DND-41 (cell line): ENCODE measurements at places on chromosomes 12 and 14.

DNA sequence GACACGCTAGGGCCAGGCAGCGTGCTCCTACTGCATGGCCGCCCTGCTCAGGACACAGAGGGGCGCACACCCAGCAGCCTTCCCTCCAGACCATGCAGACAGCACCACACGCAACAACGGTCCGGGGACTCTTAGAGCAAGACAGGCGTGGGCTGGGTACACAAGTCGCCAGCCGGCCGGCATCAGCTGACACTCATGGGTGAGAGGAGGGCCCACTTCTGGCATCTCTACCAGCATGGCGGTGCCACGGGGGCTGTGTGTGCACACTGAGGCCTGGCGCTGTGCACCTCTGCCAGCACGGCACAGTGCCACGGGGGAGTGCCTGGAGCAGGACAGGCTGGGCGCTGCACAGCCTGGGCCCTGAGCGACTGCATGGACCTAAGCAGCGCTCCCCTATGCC is 6.7 kb upstream of the BTBD6 start:
- H3K27ac ChIP-seq = no peak overlapping the region
- H3K36me3 ChIP-seq = peaks cover 34% of the 10 kb centered on the region
- H3K4me3 ChIP-seq = no peak overlapping the region
- DNase-seq = no peak
- no peaks in the 10 kb centered on the region for H3K27me3 ChIP-seq

DNA sequence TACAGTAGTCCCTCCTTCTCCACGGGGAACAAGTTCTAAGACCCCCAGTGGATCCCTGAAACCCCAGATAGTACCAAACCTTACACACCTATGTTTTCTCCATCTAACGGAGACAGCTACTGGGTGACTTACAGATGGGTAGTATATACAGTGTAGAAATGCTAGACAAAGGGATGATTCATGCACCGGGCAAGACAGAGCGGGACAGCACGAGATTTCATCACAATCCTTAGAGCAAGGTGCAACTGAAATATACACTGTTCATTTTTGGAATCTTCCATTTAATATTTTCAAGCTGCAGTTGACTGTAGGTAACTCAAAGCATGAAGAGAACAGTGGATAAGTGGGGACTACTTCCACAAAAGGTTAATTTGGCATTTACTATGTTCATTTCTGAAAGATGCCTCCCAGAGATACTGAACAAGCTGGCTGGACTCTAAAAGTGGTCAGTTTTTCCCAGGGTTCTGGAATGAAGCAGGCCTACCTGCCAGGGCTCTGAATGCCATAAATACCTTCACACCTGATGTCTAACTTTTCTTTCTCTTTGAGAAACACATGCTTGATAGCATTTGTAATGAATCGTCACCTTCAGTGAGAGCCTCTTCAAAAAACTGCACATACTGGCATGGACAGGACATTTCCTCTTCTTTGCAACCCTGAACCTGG is 127.7 kb upstream of the FOXN3 start:
- no peak overlapping the region for H3K4me3 ChIP-seq
- DNase-seq = no peak
- H3K27ac ChIP-seq = no peak overlapping the region
- peaks cover 5% of the 10 kb centered on the region; the same call in 1 of the 2 replicates for H3K36me3 ChIP-seq
- H3K4me1 ChIP-seq = no peaks in the 10 kb centered on the region

DNA sequence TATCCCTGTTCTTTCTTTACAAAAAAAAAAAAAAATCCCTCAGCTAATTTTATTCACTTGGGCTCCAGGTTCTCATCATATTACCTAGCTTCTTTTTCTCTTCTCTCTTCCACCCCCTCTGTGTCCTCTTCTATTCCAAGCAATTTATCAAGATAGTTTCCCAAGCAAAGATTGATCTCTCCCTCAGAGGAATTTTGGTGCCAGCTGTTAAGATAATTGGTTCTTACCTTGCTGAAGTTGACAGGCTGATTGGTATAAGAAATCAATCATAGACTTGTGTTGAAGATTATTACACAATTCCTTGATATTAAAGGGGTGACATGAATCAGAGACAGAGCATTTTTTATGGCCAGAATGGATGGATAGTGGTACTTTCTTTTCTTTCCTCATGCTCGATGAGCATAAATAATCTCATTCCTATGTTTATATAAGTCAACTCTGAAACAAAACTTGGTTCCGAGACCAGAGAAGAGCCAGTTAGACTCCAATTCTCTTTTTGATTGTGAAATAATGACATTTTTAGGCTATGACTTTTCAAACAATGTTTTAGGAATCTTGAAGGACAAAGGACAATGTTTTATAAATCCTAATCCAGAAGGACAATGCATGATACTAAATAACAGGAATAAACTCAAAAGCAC is 264.1 kb upstream of the PRKD1 start:
- H3K36me3 ChIP-seq = no peaks in the 10 kb centered on the region
- no peak overlapping the region for H3K27ac ChIP-seq
- no peaks in the 10 kb centered on the region for H3K27me3 ChIP-seq

DNA sequence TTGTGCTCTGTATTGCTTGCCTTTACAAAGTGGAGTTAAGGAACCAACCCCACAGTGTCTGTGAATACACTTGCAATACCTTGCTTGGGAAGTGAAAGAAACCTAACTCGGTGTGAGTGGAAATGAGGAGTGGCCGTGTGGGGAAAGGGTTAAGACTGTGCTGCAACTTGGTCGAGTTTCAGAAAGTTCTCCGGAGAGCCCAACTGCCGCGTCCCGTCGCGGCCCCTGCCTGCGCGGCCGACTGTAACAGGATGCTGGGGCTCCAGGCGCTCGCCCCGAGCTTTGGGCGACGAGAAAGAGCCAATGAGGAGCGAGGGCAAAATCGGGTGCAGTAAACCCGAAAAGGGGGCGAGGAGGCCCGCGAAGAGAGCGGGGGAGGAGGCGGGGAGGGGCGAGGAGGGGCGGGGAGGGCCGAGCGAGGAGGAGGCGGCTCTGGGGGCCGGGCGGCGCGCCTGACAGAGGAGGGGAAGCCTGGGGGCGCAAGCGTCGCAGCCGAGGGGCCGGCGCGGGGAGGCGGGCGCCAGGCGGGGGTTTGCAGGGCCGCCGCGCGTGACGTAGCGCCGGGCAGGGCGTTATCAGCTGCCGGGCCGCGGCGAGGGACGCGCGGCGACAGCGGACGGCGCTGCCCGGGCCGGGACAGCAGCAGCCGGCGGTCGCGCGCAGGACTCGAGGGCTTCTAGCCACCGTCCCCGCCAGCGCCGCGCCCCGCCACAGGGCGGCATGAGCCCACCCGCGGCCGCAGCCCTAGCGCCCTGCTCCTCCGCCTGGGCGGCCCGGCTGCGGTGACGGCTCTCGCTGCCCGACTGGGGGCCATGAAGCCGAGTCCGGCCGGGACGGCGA is at the start of gene DACT1:
TSS of gene DACT1 (plus strand) at position 572 of the 840 bp plus-strand sequence. CDS start at position 813, 241 bp downstream.
- no peaks in the 10 kb centered on the region for H3K27me3 ChIP-seq
- H3K4me1 ChIP-seq = no peaks in the 10 kb centered on the region
- no peak within 1 kb of the TSS for H3K27ac ChIP-seq
- H3K4me3 ChIP-seq = no peak within 1 kb of the TSS
- no peak for DNase-seq

GRCh38 chr14:76386944-76387782 is 11.2 kb downstream of the ESRRB start:
- no peak overlapping the region for H3K27ac ChIP-seq
- H3K4me1 ChIP-seq = no peaks in the 10 kb centered on the region
- H3K36me3 ChIP-seq = no peaks in the 10 kb centered on the region

- H3K27me3 ChIP-seq = peaks cover 27% of the 10 kb centered on the region
- no peaks in the 10 kb centered on the region for H3K36me3 ChIP-seq
- H3K4me1 ChIP-seq = no peaks in the 10 kb centered on the region
- H3K4me3 ChIP-seq = no peak overlapping the region
- DNase-seq = no peak
Observed at GRCh38 chr12:54126696-54127537, 61.9 kb downstream of the SMUG1 start.

DNA sequence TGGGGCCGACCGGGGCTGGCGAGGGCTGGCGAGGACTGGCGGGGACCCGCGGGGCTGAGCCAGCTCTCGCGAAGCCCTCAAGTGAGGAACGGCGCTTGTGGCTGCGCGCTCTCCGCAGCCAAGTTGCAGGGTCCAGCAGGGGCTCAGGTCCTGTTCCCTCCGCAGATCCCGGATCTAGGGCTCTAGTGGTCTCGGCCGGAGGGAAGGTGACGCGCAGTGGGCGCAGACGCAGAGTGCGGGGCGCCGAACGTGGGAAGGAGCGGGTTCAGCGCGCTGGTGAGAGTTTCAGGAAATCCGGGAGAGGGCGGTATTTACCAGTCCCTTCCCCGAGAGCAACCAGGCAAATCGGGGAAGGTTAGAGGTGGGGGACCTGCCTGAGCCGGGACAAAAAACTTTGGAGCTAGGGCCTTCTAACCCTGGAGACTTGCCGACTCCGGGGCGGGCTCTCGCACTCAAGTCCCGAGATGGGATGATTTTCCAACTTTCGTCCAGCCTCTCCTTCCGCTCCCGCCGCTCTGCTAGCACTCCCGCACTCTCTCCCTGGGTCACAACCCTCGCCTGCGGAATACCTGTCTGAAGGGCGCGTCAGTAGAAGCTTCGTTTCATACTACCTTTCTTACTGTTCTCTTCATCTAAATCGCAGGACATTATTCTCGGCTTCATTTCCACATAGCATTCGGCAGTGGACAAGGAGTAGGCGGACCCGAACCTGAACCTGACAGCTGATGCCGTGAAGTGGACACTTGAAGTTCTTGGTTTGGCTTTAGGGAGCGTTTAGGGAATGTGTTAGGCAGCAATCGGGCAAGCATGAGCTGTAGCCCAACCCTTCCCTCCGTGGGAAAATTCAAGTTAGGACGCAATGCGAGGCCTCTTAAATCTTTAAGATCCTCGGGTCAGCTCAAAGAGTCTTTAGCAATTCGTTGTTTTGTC is 13.6 kb upstream of the PAX9 start:
- no peaks in the 10 kb centered on the region for H3K36me3 ChIP-seq
- no peak for DNase-seq
- H3K27me3 ChIP-seq = no peaks in the 10 kb centered on the region
- H3K4me3 ChIP-seq = no peak overlapping the region

GRCh38 chr12:10663869-10664268 is 10.0 kb downstream of the STYK1 start:
- DNase-seq = no peak
- H3K4me1 ChIP-seq = no peaks in the 10 kb centered on the region
- no peaks in the 10 kb centered on the region for H3K36me3 ChIP-seq
- peaks cover 9% of the 10 kb centered on the region for H3K27me3 ChIP-seq
- H3K27ac ChIP-seq = no peak overlapping the region
- H3K4me3 ChIP-seq = no peak overlapping the region

DNA sequence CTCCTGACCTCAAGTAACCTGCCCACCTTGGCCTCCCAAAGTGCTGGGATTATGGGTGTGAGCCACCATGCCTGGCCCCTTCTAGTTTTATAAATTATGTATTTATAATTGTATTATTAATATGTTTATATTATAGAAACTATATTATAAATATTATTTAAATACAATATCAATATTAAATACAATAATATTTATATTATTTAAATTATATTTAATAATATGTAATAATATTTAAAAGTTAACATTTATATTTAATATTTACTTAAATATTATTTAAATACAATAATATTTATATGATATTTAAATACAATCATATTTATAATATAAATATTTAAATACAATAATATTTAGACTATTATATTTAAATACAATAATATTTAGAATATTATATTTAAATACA is 20.0 kb downstream of the SDR9C7 start:
- H3K36me3 ChIP-seq = no peaks in the 10 kb centered on the region
- H3K4me1 ChIP-seq = no peaks in the 10 kb centered on the region
- DNase-seq = no peak
- no peaks in the 10 kb centered on the region for H3K27me3 ChIP-seq
- no peak overlapping the region for H3K4me3 ChIP-seq

DNA sequence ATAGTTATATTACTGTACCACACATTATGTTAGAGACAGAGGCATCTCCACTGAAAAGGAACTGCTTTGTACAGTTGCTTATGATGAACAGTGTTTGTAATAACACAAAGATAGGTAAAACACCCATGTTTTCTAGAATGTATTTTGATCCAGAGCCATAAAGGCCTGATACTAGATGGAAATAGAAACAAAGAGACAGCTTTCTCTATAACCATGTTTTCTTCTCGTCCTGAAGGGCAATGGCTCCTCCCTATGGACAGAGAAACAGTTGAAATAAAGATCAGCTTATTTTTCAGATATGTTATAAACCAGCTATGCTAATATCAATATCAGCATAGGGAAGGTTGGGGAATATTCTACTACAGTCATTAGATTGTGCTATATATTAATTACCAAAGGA is 109.2 kb downstream of the ATXN7L3B start:
- no peaks in the 10 kb centered on the region for H3K36me3 ChIP-seq
- H3K27me3 ChIP-seq = no peaks in the 10 kb centered on the region
- no peak for DNase-seq
- no peak overlapping the region for H3K27ac ChIP-seq
- H3K4me3 ChIP-seq = no peak overlapping the region

GRCh38 chr14:22002860-22003284 is 329.3 kb upstream of the OR4E1 start:
- no peaks in the 10 kb centered on the region for H3K4me1 ChIP-seq
- DNase-seq = peak; percentile 69
- H3K4me3 ChIP-seq = no peak overlapping the region
- no peak overlapping the region for H3K27ac ChIP-seq
- H3K27me3 ChIP-seq = peaks cover 15% of the 10 kb centered on the region

DNA sequence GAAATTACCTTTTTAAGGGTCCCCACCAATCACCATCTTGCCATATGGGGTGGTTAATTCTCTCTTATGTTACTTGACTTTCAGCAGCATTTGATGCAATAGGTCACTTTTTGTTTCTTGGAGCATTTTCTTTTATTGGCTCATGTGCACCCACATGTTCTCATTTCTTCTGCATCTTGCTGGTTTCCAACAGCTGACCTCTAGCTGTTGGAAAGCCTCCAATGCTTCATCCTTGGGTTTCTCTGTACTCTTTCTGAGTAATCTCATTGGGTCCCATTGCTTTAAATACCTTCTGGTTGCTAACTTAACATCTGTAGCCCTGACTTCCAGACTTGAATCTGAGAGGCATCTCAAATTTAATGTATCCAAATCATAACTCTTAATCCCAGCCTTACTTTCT is 116.8 kb downstream of the CRADD start:
- no peak for DNase-seq
- H3K27me3 ChIP-seq = no peaks in the 10 kb centered on the region
- H3K4me3 ChIP-seq = no peak overlapping the region
- no peak overlapping the region for H3K27ac ChIP-seq

- no peaks in the 10 kb centered on the region for H3K27me3 ChIP-seq
- H3K36me3 ChIP-seq = peaks cover 30% of the 10 kb centered on the region
- no peaks in the 10 kb centered on the region for H3K4me1 ChIP-seq
- H3K27ac ChIP-seq = no peak overlapping the region
Observed at GRCh38 chr12:53552361-53553327, 45.4 kb upstream of the NPFF start.

GRCh38 chr12:110726028-110726427 is 16.7 kb downstream of the PPP1CC start:
- no peak overlapping the region for H3K27ac ChIP-seq
- H3K27me3 ChIP-seq = no peaks in the 10 kb centered on the region
- no peak for DNase-seq
- no peaks in the 10 kb centered on the region for H3K4me1 ChIP-seq

- no peak overlapping the region for H3K27ac ChIP-seq
- no peaks in the 10 kb centered on the region for H3K4me1 ChIP-seq
- H3K36me3 ChIP-seq = peaks cover 91% of the 10 kb centered on the region
- no peak overlapping the region for H3K4me3 ChIP-seq
Observed at GRCh38 chr12:124359671-124360581, 65.0 kb downstream of the RFLNA start.
